ENCODE measurements at places on chromosomes 7 and 10.

DNA sequence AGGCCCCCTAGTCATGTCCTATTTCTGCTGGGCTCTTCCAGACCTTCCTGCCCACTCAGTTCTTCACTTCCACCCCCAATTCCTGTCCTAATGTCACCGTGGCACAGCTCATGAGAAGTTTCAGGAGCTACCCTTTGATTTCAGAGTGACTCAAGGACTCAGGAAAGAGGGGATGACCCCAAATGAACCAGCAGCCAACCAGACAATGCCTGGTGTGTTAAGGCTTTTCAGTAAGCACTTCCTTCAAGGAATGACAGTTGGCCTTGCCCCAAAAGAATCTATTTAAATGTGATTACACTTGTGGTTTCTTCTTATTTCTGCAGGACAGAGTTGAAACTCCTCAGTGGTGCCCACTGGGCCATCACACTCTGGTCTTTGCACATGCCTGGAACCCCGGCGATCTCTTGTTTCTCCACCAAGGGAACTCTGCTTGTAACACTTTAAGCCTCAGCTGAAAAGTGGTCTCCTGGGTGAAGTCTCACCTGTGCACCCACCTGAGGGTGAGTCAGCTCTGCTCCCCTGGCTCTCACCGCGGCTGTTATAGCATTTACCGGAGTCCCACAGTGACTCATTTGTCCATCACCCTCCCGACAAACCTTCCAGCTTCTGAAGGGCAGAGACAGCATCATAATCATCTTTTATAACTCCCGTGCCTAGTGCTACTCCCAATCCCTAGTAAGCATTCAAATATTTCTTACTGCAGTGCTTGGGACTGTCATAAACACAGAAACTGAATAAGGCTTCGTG lies 123.0 kb upstream of the SVIL start:
- no peak for DNase-seq

- peak; percentile 90 for DNase-seq
Observed at GRCh38 chr10:124423813-124424212, 5.1 kb upstream of the OAT start.

DNA sequence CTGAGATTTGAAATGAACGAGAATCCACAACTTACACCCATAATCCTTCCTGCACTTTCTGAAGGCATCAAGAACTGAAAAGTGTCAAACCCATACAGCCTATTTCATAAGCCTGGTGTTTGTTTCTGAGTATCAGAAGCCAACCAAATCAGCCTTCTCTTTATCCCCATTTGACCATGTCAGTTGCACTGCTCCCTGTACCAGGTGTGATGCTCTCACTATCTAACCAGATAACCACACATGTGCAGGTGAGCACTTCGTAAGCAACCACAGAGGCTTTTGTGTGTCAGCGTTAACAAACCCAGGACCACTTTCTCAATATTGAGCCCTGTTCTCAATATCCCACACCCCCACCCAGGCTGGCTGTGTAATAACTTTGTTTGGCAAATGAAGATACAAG lies 114.4 kb downstream of the DOCK4 start:
- no peak for DNase-seq

- no peak for DNase-seq
Observed at GRCh38 chr7:32042900-32043299, 27.3 kb downstream of the PDE1C start.

DNA sequence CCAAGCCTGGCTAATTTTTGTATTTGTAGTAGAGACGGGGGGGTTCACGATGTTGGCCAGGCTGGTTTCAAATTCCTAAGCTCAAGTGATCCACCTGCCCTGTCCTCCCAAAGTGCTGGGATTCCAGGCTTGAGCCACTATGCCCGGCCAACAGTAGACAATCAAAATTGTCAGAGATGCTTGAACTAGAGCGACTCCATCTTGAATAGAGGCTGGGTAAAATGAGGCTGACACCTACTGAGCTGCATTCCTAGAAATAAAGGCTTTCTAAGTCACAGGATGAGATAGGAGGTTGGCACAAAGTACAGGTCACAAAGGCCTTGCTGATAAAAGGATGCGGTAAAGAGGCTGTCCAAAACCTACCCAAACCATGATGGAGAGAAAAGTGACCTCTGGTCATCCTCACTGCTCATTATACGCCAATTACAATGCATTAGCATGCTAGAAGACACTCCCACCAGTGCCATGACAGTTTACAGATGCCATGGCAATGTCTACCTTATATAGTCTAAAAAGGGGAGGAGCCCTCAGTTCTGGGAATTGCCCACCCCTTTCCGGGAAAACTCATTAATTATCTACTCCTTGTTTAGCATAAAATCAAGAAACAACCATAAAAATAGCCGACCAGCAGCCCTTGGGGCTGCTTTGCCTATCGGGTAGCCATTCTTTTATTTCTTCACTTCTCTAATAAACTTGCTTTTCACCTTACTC lies 134.5 kb downstream of the BAMBI start:
- no peak for DNase-seq

GRCh38 chr7:119647286-119647685 lies 625.7 kb upstream of the KCND2 start:
- DNase-seq: no peak

DNA sequence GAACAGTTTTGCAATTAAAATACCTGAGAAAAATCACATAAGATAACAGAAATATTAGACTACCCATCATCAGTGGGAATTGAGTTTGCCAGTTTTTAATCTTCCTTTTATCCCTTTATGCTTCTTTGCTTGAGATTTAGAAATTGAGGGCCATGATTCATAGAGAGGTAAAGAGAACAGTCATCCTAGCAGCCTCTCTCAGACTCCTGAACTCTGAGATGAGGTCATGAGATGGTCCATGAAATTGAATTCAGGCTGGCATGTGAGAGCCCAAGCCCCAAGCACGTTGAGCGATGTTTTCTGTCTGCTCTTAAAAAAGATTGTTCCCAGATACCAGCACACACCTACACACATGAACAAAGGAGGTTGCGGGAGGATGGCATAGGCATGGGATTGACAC lies 91.1 kb downstream of the CREB5 start:
- no peak for DNase-seq

DNA sequence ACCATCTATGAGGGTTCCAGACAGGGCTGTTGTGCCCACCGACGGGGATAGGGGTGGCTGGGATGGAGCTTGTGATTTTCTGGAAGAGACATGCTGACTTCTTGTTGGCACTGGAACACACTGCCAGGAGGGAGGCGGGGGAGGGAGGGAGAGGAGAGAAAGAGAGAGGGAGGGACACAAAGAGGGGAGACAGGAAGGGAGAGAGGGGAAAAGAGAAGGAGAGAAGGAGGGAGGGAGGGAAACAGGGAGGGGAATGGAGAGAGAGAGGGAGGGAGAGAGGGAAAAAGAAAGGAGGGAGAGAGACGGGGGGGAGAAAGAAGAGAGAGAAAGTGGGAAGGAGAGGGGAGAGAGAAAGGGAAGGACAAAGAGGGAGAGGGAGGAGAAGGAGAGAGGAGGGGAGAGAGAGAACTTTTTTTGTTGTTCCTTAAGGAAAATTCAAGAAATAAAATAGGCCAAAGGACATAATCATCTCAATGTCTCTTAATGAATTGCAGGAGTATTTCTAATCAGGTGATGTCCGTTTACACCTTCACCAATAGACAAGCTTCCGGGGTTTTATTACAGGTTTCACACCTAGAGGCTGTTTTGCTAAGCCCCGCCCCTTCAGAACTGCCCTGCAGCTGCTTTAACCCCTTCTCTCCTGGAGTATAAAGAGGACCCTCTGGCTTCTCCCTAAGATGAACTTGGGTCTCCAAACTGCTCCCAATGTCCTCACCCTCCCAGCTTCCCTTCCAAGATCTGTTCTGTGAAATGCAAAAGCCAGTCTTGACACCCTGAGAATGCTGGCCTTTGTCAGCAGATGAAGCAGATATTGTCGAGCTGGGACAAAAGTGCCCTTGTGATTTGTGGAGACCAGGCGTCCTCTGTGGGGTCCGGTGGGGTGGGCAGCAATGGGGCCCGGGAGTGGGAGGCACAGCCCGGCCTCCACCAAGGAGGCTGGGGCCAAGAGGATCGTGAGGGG lies 82.0 kb upstream of the GTF2IRD1 start:
- DNase-seq: no peak

DNA sequence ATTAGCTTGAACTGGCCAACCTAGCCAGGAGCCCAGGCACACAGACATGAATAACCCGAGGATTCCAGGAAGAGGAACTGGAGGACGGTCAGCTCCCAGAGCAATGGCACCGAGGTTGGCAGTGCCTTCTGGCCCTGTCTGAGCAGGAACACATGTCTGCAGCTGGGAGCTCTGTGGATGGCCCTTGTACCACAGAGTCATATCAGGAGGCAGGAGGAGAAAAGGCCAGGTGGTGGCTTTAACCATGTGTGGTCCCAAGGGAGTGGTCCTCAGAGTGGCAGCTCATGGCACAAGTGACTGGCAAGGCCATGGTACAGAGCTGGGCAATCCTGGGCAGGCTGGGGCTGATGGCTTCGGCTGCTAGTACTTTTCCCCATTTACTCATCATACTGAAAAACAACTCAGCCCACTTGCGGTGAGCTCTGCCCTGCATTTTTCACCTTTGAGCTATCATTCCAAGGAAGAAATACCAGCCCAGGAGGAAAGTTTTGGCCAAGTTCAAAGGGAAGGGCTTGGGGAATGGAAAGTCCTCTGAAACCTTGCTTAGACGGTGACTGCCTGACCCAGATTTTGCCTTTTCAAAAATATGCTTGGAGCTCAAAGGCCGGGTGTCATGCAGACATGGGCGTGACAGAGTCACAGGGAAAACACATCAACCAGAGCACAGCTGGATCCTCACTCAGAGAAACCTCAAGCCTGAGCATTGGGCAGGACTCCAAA lies 25.7 kb upstream of the LOXL4 start:
- DNase-seq: no peak

DNA sequence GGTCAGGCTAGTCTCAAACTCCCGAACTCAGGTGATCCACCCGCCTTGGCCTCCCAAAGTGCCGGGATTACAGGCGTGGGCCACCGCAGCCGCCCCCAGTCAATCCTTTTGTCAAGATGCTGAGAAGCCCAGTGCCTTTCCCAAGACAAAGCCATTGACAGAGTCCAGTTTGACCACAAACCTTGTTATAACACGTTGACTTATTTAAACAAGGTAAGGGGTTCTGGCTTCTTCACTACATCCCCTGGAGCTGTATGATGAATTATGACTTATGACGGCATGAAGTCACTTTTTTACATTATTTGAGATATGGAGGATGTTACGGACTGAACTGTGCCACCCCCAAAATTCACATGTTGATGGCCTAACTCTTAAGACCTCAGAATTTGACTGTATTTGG lies 5.8 kb upstream of the SEC61G start:
- no peak for DNase-seq

GRCh38 chr7:124915242-124915641 lies 14.4 kb downstream of the POT1 start:
- no peak for DNase-seq

DNA sequence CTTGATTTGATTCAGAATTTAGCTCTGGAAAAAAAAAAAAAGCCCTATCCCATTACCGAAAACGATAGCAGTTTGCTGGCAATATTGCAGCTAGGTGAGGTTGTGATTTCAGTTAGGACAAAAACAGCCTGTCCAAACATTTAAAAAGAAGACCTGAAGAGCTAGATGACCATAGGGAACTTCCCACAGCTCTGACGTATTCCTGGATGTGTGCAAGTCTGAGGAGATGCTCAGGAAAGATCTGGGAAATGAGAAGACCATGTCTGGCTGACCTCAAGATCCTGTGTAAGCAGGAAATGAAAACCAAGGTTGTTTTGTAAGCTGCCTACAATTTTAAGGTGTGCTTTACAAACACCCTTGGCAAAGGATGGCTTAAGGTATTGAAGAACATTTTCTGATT lies 88.7 kb downstream of the RAMP3 start:
- DNase-seq: no peak

DNA sequence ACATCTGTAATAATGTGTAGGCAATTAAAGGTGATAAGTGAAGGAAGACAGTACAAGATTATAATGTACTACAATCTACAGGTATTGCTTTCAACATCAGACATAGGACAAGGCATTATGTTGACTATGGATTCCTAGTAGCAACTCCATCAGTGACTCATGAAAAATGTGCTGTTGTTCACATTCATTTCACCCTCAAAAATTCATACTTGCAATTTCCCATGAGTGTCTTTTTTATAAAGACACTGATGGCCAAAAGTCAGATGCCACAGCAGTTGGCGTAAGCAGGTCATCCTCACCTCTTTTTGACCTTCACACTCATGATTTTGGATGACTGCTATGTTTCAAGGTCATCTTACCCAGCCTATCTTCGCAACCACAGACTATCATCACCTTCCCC lies 100.0 kb upstream of the AMPH start:
- DNase-seq: no peak

DNA sequence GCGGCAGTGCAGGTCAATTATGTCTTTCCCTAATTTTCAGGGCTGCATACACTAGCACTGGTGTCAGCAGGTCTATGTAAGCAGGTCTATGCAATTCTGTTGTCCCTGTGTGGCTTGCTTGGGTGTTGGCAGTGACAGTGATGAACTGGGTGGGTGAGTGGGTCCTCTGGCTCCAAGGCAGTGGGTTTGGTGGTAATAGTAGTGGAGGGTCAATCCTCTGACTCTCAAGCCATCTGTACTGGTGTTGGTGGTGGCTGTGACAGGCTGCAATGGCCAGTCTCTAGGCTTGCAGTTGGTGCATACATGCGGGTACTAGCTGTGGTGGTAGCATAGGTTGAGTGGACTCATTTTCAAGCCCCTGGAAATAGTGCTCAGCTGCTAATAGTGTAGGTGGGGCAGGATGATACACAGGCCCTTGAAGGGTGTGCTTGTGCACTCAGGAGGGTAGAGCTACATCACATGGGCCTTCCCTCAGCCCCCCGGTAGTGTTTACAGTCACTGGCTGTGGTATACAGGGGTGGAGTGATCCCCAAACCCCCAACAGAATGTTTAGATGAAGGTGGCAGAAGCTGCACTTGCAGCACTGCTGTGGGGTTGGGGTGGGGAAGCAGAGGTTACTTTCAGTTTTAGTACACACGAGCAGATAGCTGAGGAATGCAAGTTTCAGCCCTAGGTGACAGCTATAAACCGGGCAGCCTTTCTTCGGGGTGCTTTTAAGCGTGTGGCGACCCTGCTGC lies 331.3 kb downstream of the PCDH15 start:
- no peak for DNase-seq

- no peak for DNase-seq
Observed at GRCh38 chr10:5595994-5596471, 70.4 kb downstream of the ASB13 start.

- DNase-seq: no peak
Observed at GRCh38 chr7:68821846-68822245, 776.4 kb upstream of the AUTS2 start.

- no peak for DNase-seq
Observed at GRCh38 chr10:132136689-132137088, 50.1 kb upstream of the DPYSL4 start.

DNA sequence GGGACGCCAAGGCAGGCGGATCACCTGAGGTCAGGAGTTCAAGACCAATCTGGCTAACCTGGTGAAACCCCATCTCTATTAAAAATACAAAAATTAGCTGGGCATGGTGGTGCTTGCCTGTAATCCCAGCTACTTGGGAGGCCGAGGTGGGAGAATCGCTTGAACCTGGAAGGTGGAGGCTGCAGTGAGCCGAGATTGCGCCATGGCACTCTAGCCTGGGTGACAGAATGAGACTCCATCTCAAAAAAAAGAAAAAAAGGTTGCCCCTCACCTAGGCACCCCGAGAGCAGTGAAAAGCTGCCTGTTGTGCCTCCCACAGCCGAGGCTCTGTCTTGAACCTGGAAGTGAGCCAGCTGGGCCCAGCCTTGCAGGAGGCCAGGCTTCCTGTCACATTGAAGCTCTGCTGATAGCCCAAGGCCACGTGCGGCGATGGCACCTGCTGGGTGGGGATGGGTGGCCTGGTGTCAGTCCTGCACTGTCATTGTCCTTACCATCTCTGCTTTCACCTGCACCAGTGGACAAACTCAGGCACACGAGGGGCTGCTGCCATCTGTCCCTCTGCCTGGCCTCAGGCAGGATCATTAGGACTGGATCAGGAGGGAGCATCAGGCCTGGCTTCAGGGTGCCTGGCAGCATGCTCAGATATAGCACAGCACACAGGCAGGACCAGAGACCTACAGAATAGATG lies 37.8 kb downstream of the DNAJB12 start:
- DNase-seq: peak; percentile 91

Measured in erythroblast (primary cell).